GF-D8 (cell line): ENCODE measurements at places on chromosomes 1 and 21.

GRCh38 chr1:151060007-151060656 lies at the start of gene MLLT11:
Gene MLLT11, plus strand, starts transcription at chr1:151060397. Its CDS starts 6,828 bp downstream, at chr1:151067225.
- DNase-seq: no peak

DNA sequence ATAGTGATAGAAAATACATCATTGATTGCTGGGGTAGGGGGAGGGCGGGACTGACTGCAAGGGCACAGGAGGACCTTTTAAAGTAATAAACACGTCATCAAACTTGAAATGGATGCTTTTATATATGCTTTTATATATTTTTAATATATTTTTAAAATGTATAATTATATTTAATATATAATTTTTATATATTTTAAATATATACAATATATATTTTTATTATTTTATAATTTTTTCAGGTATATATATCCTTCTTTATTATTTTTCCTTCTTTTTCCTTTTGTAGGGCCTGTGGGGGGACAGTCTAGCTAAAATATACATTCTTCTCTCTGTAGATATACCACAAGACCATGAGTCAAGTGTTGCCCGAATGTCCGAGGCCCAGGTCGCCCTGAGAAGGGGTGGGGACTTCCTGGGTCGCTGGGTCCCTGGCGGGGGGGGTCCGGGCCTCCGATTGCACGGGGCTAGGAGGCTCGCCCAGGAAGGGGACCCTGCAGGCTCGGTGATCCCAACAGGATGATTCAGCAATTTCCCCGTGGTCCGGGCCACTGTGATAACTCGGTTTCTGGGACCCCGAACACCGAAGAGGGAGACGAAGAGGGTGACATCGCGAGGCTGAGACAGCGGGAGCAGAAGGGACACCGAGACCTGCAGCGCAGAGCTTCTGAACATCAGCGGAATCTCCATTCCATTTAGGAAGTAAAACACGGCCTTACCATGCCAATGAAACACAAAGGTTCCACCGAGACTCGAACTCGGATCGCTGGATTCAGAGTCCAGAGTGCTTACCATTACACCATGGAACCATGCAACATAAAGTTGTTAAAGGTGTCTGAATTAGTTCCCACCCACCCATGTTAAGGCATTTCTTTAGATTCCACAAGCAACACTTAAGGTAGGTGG lies 112.5 kb upstream of the NBPF11 start:
- no peak for DNase-seq

- DNase-seq: no peak
Measured at GRCh38 chr1:161096015-161096414, 2.1 kb upstream of the KLHDC9 start.

- no peak for DNase-seq
Measured at GRCh38 chr21:25467896-25468295, 139.4 kb downstream of the MRPL39 start.
